Stimulated activated CD4-positive, alpha-beta T cell treated with anti-CD3 and anti-CD28 coated beads, TNF-alpha, amount 100 ng/mL, for 4 hours (primary cell): ENCODE measurements at places on chromosomes 13 and 19.

DNA sequence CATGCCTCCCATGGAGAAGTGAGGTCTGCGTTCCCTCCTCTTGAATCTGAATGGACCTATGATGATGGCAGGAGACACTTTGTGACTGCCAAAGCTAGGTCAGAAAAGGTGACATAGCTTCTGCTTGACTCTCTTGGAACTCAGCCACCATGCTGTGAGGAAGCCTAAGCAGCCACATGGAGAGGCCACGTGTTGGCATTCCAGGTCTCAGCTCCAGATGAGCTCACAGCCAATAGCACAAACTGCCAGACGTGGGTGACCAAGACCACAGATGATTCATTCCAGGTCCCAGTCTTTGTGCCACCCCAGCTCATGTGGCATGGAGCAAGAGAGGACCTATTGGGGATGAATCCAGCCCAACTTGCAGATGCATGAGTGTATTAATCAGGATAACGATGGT lies 8.7 kb upstream of the GGACT start:
- no peak for DNase-seq

- no peak for DNase-seq
These were observed 10.4 kb downstream of the SHISA2 start for GRCh38 chr13:26041444-26041843.

DNA sequence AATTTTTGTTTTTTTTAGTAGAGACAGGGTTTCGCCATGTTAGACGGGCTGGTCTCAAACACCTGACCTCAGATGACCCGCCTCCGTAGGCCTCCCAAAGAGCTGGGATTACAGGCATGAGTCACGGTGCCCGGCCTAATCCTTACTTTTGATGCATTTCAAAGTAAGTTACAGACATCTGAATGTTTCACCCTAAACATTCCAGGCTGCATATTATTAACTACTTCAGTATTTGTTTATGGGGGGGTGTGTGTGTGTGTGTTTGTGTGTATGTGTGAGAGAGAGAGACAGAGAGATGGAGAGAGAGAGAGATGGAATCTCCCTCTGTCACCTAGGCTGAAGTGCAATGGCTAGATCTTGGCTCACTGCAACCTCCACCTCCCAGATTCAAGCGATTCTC lies 13.1 kb downstream of the SULT2B1 start:
- DNase-seq, result no peak

- no peak for DNase-seq
These were observed 13.5 kb downstream of the NOTCH3 start for GRCh38 chr19:15187026-15188007.

- no peak for DNase-seq
These were observed 129.4 kb downstream of the TUBA3C start for GRCh38 chr13:19052180-19052579.
